ENCODE measurements at places on chromosomes 4 and X.

GRCh38 chrX:137067147-137067546, 33.4 kb upstream of the GPR101 start:
- no peak for DNase-seq

- no peak for DNase-seq
Measured at GRCh38 chr4:52035190-52035589, 2.9 kb downstream of the SGCB start.

DNA sequence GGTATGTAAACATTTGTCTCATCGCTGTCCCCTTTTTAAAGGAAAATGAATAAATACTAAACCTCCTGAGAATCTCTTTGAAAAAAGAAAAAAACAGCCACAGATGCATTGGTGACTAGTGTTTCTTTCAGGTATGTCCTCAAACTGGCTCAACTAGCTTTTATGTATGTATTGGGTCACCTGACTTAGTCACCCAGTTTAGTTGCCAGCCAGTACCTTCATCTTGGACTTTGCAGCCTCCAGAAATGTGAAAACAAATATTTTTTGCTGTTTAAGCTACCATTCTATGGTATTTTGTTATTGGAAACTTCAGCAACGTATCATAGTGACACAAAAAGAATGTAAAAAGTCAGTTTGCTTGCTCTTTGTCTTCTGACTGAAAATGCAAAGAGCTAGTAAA, 1263.5 kb downstream of the FAM133A start:
- DNase-seq, result no peak

- no peak for DNase-seq
Measured at GRCh38 chr4:187128222-187128621, 404.6 kb upstream of the FAT1 start.

- no peak for DNase-seq
Measured at GRCh38 chrX:24566240-24566639, 80.9 kb downstream of the PCYT1B start.

- DNase-seq, result peak; percentile 89
Measured at GRCh38 chr4:70601422-70602039, 9.5 kb downstream of the AMBN start.

GRCh38 chr4:99394896-99395295, 40.2 kb downstream of the ADH7 start:
- no peak for DNase-seq

DNA sequence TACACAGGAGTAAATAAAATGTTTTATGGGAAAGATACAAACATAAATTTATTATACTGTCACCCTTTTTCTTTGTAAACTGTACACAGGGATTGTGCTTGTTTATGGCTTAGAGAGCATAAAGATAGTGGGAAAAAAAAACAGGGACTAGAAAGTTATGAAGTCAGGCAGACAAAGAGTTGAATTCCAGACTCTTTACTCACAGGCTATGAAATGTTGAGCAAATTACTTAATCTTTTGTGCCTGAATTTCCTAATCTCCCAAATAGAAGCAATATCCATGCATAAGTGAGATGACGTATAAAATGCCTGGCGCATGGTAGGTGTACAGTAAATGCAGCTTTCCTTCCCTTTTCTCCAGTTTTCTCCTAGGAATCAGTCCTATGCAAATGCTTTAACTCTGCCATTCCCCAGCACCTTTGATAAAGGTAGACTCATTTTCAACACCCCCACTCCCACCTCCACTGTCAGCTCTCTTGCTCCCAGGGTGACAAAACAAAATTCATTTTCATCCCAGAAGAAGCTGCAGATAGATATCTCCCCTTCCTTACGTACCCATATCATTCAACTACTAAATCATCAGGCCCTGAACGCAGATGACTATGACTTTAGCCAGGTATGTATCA, 44.5 kb upstream of the BTC start:
- no peak for DNase-seq

- DNase-seq, result no peak
Measured at GRCh38 chr4:7251321-7251720, 59.0 kb downstream of the SORCS2 start.

- DNase-seq, result no peak
Measured at GRCh38 chr4:130820448-130820847, 1724.5 kb downstream of the C4orf33 start.

- no peak for DNase-seq
Measured at GRCh38 chr4:137647375-137647774, 115.1 kb upstream of the PCDH18 start.

GRCh38 chr4:37471971-37472370, 214.2 kb downstream of the RELL1 start:
- peak; percentile 58 for DNase-seq

DNA sequence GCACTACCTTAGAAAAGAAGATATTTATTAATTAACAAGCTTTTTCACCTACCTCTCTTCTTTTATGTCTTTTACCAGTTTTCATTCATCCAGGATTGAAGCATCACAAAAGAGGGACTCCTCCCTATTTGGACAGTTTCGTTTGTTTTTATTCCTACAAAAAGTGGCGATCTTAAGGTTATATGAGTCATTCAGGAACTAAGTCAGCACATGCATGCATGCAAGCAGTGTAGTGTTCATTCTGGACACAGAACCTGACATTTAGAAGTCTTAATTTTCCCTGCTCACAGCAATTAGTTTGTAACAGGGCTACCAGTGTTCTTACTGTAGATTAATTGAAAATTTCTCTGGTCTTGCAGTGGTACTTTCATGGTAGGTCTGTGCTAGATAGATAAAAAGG, 47.9 kb upstream of the QRFPR start:
- DNase-seq, result no peak

GRCh38 chrX:8711401-8711800, 20.5 kb downstream of the ANOS1 start:
- no peak for DNase-seq

- no peak for DNase-seq
Measured at GRCh38 chrX:130543603-130544325, 142.0 kb downstream of the RBMX2 start.

Measured in hematopoietic multipotent progenitor cell treated with erythropoietin and hydrocortisone succinate and interleukin-3 and kit ligand, for 4 days (in vitro differentiated cells).